Brain (organoid and tissue), 16 donors: ENCODE measurements at places on chromosomes 7 and 10. TPM values are rescaled to one million over a fixed set of nuclear protein-coding genes. Genes with fewer than 3 reads are reported as not detected.

Gene GFRA1
- 1.6 TPM for polyA plus RNA-seq

Gene FLNC
- polyA plus RNA-seq, result 7.8 TPM

Gene CDK1
- polyA plus RNA-seq, result 30.6 TPM

Gene SPDYE11
- polyA plus RNA-seq, result not detected

Gene CFTR
- polyA plus RNA-seq, result not detected

Gene LIPF
- polyA plus RNA-seq, result not detected

Gene CLDN3
- 116 TPM for polyA plus RNA-seq

Gene LEP
- not detected for polyA plus RNA-seq

Gene CELF2
- polyA plus RNA-seq, result 19.5 TPM

Gene BET1
- 7.8 TPM for polyA plus RNA-seq

Gene ASZ1
- polyA plus RNA-seq, result not detected

Gene LDB3
- 14.4 TPM for polyA plus RNA-seq

Gene CACUL1
- 5.5 TPM for polyA plus RNA-seq

Gene SKIDA1
- 0.46 TPM for polyA plus RNA-seq

Gene OR6V1
- not detected for polyA plus RNA-seq

Gene THSD7A
- polyA plus RNA-seq, result 1.3 TPM

Gene HKDC1
- polyA plus RNA-seq, result 0.08 TPM

Gene AUTS2
- 59.9 TPM for polyA plus RNA-seq

Gene NODAL
- 1.3 TPM for polyA plus RNA-seq

Gene HPSE2
- polyA plus RNA-seq, result 4.5 TPM

Gene CEP55
- polyA plus RNA-seq, result 15.2 TPM

Gene SGPL1
- polyA plus RNA-seq, result 61.3 TPM

Gene HBP1
- 44.3 TPM for polyA plus RNA-seq

Gene FXYD4
- polyA plus RNA-seq, result 3.4 TPM

Gene CCL26
- polyA plus RNA-seq, result not detected

Gene NACAD
- polyA plus RNA-seq, result 110 TPM

Gene INA
- polyA plus RNA-seq, result 265 TPM

Gene TWIST1
- polyA plus RNA-seq, result 0.19 TPM

Gene TEX36
- polyA plus RNA-seq, result not detected

Gene VIPR2
- 0.81 TPM for polyA plus RNA-seq

Gene OR13A1
- polyA plus RNA-seq, result not detected

Gene AKR1C4
- not detected for polyA plus RNA-seq

Gene SLC39A12
- polyA plus RNA-seq, result 12.8 TPM

Gene KLF6
- polyA plus RNA-seq, result 34.8 TPM

Gene PRPS1L1
- polyA plus RNA-seq, result not detected

Gene DNAH11
- polyA plus RNA-seq, result not detected

Gene ERVW-1
- polyA plus RNA-seq, result not detected
